ENCODE measurements at places on chromosomes 3 and 15.

DNA sequence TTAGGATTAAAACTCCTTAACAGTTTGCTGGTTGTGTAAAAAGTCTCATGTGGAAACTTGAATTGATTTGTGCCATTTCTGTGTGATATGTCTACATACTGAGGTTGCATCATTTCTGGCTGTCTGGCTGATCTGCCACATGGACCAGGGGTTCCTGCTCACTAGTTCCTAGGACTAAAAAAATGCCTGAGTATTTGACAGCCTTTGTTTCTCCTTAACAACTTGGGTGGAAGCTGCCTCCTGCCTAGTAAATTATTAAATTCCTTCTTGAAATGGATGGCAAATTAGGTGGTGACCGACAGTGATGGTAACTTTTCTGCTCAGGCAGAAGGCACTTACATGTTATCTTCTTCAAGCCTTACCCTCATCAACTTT lies 226.9 kb upstream of the MRPL3 start:
- no peak for DNase-seq

- DNase-seq = peak; percentile 13
Measured at GRCh38 chr3:178551916-178552321, 15.7 kb downstream of the KCNMB2 start.

- DNase-seq = no peak
Measured at GRCh38 chr3:186067360-186068242, 41.3 kb downstream of the ETV5 start.

DNA sequence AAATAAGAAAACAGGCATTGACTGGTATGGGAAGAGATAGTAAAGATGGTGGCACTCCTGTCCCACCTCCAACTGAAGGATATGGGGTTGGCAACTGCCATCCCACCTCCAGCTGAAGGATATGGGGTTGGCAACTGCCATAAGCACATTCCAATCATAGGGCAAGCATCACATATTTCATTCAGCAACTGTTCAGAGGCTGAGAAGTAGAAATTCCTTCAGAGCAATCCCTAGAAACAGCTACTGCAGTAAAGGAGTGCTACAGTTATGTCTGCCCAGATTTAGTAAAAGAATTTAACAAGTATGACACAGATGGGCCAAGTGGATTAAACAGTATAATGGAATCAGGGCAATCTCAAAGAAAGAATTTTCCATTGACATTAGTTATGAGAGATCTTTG lies 156.8 kb downstream of the IMPG2 start:
- DNase-seq = no peak

- peak; percentile 58 for DNase-seq
Measured at GRCh38 chr3:105996781-105997180, 128.0 kb upstream of the CBLB start.

GRCh38 chr3:128073807-128074206 lies 21.6 kb downstream of the SEC61A1 start:
- DNase-seq = no peak

DNA sequence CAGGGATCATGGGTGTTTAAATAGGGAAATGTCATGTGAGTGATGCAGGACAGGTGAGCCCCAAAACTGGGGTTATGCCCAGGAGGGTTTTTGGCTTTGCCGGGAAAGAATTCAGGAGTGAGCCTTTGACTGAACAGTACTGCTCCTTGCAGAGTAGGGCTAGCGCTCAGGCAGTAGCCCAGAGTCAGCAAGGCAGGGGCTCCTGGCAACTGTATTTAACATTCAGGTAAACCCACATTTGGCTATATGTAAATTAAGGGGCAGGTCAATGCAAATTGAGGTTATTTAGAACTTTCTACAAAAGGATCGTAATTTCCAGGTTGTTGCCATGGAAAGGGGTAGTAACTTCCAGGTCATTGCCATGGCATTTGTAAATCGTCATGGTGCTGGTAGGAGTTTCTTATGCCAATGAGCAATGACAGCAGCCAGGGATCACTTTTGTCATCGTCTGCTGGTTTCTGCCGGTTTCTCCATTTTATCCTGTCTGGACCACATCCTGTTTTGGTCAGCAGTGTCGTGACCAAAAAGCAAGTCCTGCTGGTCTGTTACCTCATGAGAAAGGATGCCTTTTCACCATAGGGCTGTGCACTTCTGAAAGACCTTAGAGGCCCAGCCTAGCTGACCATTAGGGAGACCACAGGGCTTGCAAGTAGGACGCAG lies 24.3 kb downstream of the MTHFS start:
- peak; percentile 86 for DNase-seq

- DNase-seq = no peak
Measured at GRCh38 chr3:195114786-195115599, 156.0 kb downstream of the XXYLT1 start.

- no peak for DNase-seq
Measured at GRCh38 chr15:62568004-62568403, 402.9 kb upstream of the C2CD4B start.

DNA sequence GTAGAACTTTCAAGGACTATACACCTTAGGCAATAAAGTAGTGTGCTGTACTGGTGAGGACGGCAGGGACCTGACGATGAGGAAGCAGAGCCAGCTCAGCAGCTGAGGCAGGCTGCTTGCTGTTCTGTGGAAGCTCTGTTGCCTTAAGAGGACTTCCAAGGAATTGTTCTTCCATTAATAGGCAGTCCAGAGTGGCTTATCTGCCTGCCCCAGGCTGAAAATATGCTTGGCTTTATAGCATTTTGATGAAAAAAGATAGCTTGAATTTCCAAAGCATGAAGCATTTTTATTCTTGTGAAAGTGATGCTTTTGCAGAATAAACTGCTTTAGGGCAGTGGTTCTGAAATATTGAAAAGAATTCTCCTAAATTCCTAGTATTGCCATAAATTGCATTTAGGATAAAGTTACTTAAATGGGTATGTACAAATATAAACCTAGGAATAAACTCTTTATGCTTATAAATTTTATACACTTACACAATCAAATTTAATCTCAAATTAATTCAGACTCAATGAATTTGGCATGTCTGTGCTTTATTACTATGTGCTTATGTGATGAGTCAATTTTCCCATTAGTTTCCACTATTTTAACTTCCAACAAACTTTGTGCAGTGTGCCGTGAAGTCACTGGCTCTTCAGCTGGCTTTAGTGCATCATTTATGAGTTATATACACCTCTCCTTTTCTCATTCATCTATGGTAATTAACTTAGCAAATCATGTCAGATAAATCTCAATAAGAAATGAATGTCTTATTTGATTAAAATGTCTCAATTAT lies 231.0 kb upstream of the RASGRP1 start:
- DNase-seq = no peak

- no peak for DNase-seq
Measured at GRCh38 chr15:90435652-90436337, 47.8 kb downstream of the IQGAP1 start.

GRCh38 chr15:59259137-59259943 lies 52.7 kb downstream of the LDHAL6B start:
- DNase-seq = no peak

DNA sequence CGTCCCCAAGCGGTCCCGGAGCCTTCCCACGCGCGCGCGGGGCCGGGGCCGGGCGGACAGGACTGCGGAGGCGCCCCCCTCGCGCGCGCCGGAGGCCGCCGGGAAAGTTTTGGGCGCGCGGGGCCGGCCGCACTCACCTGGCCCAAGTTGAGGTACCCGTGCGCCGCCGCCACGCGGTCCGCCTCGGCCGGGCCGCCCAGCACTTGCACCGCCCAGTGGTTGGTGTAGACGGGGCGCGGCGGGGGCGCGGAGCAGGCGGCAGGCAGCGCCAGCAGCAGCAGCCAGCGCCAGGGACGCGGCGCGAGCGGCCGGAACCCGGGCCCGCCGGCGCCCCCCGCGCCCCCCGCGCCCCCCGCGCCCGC lies 289 bp downstream of the PCSK6 start:
- peak; percentile 7 for DNase-seq

- DNase-seq = no peak
Measured at GRCh38 chr3:71360180-71360579, 223.3 kb downstream of the FOXP1 start.

DNA sequence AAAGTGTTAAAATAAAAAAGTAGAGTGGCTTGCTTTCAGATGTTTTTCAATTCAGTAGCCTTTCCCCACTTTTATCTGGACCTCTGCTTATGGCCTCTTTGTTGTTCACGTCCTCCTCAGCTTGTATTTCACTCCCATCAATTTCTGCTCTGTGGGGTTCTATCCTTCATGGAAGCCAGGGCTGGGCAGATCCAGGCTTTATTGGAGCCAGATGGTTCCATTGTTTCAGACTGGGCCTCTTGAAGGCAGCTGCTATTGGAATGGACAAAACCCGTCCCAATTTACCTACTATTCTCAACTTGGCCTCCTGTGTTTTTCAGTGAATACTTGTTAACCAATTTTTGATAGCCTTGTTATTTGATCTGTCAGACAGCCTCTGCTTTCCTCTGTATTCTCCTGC lies 10.9 kb upstream of the AADACL2 start:
- DNase-seq = no peak

- peak; percentile 81 for DNase-seq
Measured at GRCh38 chr3:136819392-136819730, 435 bp downstream of the SLC35G2 start.

- peak; percentile 55 for DNase-seq
Measured at GRCh38 chr3:159322322-159322939, 520.6 kb downstream of the MFSD1 start.

DNA sequence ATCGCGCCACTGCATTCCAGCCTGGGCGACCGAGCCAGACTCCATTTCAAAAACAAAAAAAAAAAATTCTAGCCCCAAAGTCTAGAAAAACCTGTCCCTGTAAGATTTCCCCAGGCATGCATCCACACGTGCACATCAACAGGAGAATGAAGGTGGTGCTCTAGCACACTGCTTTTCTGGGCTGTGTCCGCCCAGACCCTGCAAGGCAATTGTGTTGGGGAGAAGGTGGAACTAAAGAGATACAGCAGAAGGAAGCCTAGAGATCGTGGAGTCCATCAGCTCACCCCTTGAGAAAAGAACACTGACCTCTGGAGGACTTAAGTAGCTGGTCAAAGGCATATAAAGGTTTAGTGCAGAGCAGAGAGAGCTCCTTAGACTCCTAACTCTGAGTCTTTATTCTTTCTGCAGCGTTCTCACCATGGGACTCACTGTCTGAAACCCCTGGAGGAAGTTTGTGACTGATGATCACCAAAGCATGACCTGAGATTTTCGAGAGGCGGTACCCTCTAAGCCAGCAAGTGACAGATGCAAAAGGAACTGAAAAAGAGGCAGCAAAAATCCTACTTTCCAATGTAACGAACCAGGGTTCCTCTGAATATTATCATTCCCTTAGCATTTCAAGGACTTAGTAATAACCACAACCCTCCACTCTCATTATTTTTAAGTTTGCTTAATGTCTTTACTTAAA lies 179.8 kb downstream of the MEX3B start:
- no peak for DNase-seq

DNA sequence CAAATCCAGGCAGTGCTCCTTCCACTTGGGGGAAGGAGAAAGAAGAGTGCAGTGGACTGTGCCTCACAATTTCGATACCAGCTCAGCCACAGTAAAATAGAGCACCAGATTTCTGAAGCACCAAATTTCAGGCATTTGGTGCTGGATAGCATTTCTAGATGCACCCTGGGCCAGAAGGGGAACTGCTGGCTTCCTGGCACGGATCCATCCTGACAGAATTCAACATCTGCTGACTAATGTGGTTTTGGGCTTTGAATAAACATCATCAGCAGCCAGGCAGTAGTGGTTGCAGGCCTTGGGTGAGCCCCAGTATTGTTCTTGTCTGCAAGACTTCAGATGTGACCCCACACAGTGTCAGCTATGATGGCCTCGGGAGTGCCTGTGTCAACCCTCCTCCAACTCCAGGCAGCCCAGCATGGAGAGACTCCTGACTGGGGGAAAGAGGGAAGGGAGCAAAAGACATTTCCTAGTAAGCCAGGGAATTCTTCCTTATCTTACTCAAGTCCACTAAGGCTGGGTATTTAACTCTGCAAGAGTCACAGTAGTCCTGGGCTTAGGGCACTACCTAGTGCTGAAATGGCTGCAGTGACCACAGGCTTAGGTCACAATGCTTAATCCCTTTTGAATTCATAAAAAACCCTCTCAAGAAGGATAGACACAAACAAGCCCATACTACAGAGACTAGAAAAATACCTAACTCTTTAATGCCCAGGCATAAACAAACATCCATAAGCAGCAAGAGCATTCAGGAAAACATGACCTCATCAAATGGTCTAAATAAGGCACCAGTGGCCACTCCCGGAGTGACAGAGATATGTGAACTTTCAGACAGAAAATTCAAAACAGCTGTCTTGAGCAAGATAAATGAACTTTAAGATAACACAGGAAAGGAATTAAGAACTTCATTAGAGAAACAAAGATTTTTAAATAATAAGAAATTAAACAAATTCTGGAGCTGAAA lies 74.7 kb downstream of the SPATA16 start:
- DNase-seq = peak; percentile 84

GRCh38 chr15:63509955-63510940 lies 5.9 kb downstream of the USP3 start:
- DNase-seq = peak; percentile 48

GRCh38 chr15:80509800-80510199 lies 105.6 kb downstream of the ARNT2 start:
- DNase-seq = no peak

- DNase-seq = peak; percentile 77
Measured at GRCh38 chr3:132445817-132446216, 28.5 kb downstream of the DNAJC13 start.

DNA sequence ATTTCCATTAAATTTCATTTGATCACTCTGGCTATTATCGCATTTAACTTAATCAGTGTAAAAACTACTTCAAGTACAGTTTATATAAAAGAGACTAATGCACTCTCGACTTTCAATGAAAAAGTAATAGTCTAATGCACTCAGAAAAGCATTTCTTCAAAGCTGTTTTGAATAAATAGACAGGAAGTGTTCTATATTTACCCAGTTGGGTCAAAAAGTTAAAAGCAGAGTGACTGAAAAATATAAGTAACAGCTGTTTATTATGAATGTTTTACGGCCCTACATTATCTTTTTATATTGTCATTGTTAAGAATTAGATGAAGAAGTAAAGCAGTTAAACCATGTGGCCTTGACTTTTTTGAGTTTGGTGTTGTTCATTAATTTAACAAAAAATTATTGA lies 391.8 kb downstream of the ZPLD1 start:
- no peak for DNase-seq

GRCh38 chr3:197124713-197125112 lies 95.1 kb upstream of the MELTF start:
- DNase-seq = peak; percentile 47

DNA sequence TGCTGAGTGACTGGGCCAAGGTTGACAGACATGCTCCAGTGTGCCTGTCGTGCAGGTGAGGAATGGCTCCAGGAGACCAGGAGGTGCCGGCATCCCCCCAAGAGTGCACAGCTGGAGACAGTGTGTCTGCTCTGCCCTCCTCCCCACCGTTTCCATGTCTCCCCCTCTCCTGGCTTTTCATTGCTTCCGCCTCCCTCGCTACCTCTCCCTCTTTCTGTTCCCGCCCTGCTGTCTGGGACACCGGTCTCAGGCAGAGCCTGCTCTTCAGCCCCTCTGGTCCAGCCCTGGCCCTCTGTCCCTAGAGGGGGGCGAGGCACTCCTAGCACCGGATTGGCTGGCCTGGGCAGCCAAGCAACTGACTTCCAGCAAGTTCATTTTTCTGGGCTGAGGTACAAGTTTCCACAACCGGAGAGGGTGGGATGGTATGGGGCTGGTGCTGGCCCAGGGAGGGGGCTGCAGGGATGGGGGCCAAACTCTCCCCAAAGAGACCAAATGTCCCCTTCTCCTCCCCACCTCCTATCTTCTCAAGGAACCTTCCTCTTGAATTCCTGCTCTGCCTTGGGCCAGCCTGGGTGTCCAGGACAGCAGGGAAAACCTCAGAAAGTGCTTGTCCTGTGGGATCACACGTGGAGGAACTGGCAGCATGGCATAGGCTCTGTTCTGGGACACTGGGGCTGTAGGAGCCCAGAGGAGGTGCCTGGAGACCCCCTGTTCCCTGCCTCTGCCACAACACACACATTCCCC lies 32.6 kb downstream of the PRKCD start:
- DNase-seq = peak; percentile 30

- DNase-seq = no peak
Measured at GRCh38 chr15:48131324-48131723, 10.5 kb downstream of the SLC24A5 start.

Measured in choroid plexus epithelial cell (primary cell).